ENCODE measurements at places on chromosomes 5 and 9.
A peak's percentile ranks its signal among the peaks of the same experiment; 100 is the strongest.

GRCh38 chr5:138720840-138721239 is 32.4 kb upstream of the CTNNA1 start:
- DNase-seq: no peak

- no peak for DNase-seq
Measured at GRCh38 chr5:178121391-178122276, 8.3 kb downstream of the N4BP3 start.

DNA sequence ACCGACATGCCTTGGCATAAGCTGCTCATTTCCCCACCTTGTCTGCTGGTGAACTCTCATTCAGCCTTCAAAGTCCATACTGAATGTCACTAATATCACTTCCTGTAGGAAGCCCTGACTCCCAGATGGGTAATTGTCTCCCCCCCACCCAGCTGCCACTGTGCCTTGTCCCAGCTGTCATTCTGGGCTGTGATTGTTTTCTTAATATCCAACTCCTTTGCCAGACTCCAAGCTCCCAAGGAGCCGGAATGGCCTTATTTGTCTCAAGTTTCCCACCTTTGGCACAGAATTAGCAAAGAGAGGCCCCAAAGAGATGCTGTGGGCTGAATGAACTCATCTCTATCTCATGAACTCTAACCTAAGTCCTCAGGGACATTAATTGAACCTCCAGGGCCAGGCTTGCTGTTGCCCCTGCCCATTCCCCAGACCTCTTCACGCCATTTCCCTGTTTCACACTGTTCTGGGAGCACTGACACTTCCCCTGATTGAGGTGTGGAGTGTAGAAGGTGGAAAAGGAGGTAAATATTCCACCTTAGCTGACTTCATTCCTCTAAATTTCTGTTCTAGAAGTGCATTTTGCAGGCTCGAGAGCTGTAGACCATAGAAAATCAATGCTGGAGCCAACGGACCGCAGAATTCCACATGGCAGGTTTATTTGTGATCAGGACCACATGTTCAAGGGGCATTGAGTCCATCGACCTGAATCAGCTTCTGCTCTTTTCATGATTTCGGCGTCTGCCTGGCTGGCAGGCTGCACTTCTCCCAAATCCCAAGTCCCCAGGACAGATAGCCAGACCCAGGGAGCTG is 4.9 kb upstream of the SH3PXD2B start:
- DNase-seq: no peak

DNA sequence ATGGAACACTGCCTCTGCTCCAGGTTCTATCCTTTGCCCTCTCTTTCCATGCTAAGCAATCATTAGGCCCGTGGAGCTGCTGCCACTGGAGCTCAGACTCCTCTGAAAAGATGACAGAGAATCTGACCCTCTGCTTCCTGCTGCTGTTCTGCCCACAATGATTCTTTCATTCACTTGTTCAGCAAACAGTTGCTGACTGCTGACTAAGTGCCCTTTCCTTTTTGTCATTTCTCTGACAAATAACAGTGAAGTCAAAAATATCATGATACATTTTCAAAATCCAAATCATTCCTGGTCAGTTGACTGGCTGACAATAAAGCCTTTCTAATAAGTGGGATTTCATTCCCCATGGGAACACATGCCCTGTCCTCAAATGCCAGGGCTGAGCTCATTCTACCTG is 110.1 kb downstream of the SIL1 start:
- DNase-seq: no peak

GRCh38 chr9:115232181-115232774 is 114.3 kb upstream of the TNC start:
- DNase-seq: no peak

DNA sequence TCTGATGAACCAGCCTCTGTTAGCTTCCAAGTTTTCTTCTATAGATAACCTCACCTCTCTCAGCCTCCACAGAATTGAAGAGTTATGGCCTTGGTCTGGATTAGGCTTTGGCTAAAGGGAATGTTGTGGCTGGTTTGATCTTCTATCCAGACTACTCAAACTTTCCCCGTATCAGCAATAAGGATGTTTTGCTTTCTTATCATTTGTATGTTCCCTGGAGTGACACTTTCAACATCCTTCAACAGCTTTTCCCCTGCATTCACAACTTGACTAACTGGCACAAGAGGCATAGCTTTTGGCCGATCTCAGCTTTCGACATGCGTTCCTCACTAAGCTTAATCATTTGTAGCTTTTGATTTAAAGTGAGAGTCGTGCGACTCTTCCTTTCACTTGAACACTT is 28.1 kb upstream of the GNE start:
- no peak for DNase-seq

- DNase-seq: no peak
Measured at GRCh38 chr5:37565062-37565670, 186.0 kb downstream of the WDR70 start.

DNA sequence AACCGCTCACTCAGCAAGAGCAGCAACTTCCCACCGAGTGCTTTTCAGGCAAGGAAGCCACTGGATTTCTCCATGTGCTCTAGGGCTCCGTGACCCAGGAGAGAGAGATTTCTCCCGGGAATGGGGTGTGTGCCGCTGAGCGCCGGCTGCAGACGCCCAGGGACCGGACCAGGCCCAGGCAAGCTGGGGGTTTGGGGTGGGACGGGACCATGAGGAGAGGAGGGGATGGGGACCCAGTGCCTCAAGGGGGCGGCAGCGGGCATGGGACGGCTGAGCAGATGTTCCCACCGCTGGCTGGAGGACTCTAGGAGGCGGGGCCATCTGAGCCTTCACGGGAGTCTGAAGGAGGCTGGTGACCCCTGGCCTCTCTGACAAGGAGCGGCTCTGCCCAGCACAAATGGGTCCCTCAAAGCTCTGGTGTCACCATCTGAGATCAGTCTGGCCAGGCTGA is 8.5 kb downstream of the LCN9 start:
- DNase-seq: no peak

DNA sequence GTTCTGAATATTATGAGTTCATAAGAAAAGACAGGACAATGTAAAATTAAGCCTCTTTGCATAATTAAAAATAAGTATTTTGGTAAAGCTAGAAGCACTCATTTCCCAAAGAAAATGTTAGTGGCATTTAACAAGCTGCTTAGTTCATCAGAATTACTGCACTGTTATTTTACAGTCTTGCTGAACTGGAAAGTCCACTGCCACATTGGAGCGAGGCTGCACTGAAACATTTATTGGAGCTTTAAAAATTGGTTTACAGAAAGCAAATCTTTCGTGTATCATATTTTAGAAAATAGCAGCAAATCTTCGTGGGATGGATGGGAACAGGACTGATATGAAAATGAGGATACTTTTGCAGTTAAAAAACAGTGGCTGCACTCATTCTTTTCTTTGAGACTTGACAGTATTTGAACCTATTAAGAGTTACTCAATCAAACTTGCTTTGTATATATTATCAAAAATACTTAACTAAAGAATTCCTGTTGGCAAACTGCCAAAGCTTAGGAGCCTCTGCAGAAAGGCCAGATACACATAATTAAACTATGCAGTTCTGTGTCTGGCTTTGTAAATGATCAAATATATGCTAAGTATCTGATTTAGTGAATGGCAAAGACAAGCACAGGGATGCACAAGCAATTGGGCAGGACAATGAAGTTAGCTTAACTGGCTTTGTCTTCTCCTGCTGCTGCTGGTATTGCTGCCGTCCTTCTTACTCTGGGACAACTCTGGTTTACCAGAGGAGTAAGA is 16.5 kb upstream of the FBXL7 start:
- DNase-seq: no peak

- no peak for DNase-seq
Measured at GRCh38 chr5:160312960-160313727, 780 bp upstream of the CCNJL start.

DNA sequence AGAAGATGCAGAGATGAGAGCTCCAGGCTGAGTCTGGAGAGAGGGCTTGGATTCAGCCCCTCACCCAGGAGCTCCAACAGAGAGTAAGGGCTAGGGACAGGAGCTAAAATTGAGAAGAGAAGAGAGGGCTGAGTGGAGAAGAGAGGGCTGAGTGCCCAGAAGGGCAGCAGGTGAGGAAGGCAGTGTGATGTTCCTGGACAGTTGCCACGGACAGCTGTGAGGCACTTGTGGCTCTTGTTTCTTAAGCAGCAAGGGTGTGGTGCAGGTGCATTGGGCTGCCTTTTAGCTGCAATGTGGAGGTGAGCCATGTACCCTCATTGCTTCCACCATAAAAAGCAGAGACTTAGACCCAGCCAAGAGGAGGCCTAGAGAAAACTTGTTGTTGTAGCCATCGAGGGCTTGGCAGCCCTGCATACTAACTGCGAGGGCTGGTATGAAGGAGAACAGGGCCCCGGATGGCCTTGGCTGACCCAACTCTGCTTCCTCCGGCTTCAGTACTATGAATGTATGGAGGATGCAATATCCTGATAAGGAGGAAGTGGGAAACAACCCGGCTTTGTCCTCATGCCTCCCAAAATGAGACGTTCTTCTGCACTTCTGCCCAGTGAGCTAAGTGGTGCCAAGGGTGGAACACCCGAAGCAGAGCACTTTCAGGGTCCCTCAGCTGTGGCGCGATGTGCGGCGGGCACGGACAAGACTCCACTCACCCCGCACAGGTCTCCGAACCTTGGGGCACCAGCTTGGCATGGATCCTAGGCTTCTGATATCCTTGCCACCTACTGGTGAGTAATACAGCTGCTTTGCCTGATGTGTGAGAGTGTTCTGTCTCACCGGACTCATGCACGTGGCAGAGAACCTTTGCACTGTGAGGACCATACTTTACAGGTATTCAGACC is 65.2 kb downstream of the LRRC70 start:
- DNase-seq: no peak

DNA sequence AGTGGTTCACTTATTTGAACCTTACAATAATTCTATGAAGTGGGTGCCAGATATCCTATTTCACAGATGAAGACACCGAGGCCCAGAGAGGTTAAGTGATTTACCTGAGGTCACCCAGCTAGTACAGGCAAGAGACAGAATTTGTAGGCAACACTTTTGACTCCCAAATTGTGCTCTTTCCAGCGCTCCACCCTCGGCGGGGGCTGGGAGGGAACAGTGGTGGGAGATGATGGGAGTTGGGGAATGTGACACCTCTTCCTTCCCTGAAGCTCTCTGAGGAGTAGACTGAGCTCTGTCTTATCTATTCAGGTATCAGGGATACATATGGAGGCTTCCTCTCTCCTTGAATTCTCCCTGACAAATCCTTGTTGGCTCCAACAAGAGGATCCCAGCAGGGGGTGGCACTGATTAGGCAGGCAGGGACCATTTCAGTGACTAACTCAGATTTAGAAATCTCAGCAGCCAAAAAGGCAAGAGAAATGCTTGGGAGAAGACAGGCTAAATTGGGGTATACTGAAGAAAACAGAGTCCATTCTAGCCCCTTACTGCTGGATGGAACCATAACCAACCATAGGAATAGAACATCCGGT is 95.8 kb upstream of the PANK3 start:
- DNase-seq: no peak

- no peak for DNase-seq
Measured at GRCh38 chr9:99103054-99103895, 1.6 kb upstream of the TGFBR1 start.

DNA sequence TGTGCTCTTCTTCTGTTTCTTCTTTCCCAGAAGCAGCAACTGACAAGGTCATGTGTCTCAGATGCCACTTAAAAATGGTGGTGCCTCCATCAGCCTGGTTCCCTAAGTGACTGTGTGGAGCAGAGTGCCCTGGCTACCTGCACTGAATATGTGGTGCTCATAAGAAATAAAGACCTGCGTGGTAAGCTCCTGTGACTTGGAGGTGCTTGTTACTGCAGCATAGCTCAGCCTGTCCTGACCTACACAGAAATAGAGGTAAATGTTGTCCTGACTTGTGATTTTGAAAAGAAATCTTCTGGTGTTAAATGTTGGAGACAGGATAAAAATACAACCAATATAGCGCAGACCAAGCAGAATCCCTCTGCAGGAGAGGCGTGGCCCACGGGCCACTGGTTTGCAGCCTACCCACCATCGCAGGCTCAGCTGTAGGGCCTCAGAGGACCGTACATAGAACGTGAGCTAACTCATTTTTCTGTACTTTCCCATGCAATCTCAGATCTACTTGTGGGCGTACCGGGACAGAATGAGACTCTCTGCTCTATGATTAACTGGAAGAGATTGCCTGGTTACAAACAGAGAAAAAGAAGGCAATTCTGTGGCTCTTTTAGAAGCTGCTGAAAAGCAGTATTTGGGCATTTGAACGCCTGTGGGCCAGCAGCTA is 79.4 kb upstream of the UNC5A start:
- DNase-seq: no peak

- no peak for DNase-seq
Measured at GRCh38 chr5:123800640-123801039, 288.7 kb downstream of the CSNK1G3 start.

GRCh38 chr5:173187054-173187743 is 42.9 kb downstream of the BNIP1 start:
- DNase-seq: no peak

DNA sequence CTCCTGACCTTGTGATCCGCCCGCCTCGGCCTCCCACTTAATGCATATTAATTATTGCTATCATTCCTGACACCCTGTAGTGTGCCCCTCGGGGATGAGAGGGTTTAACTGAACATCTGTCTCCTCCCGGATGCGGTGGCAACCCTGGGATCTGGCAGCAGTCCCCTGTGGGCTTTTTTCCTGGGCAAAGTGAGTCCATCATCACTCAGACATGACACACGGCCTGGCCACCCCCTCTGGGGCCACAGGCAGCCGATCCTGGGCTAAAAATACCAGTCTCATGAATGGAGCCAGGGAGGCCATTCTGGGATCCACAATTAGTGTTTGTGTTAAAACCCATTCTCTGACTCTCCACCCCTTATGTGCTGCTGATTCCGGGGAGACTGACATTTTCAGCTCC is 161.2 kb downstream of the RGS3 start:
- peak; percentile 72 for DNase-seq

DNA sequence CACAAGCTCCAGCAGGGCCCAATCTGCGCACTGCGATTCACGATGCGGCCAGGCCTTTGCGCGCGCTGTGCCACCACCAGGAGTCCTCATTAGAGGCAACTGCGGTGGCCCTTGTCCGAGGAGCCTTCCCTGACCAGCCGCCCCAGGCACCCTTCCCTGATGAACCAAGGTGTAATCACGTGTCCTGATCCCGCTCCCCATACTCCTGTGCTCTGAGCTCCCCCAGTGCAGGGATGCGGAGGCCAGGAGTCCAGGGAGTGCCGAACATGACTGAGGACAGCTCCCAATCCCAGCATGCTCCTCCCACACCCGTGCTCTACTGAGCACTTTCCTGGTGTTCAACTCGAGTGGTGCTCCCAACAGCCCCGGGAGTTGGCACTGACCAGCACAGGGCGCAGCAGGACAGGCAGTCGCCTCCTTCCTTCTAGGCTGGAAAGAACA is 134.8 kb downstream of the ZNF354C start:
- no peak for DNase-seq

GRCh38 chr5:56183506-56183905 is 49.6 kb downstream of the ANKRD55 start:
- peak; percentile 57 for DNase-seq

All from hepatic stellate cell (primary cell).